ENCODE measurements at places on chromosomes 5 and 9.

DNA sequence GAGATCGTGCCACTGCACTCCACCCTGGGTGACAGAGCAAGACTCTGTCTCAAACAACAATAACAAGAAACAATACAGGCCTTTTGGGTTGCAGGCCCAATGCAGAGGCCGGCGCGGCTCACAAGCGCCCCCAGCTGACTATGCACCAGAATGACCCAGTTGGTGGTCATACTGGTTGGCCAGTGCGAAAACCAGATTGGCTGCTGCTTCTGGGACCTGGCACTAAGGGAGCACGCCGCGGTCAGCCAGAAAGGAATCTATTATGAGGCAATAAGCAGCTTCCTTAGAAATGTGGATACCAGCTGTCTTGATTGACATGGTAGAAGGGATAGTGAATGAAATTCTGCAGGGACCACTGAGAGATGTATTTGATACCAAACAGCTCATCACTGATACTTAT is 35.0 kb downstream of the RANBP17 start:
- no peak for DNase-seq

- DNase-seq, result no peak
These were observed 73.1 kb downstream of the STK10 start for GRCh38 chr5:172114875-172115422.

- DNase-seq, result no peak
These were observed 40.2 kb downstream of the CACNA1B start for GRCh38 chr9:137917795-137918194.

GRCh38 chr9:81191222-81191621 is 498.1 kb downstream of the TLE1 start:
- DNase-seq, result no peak

DNA sequence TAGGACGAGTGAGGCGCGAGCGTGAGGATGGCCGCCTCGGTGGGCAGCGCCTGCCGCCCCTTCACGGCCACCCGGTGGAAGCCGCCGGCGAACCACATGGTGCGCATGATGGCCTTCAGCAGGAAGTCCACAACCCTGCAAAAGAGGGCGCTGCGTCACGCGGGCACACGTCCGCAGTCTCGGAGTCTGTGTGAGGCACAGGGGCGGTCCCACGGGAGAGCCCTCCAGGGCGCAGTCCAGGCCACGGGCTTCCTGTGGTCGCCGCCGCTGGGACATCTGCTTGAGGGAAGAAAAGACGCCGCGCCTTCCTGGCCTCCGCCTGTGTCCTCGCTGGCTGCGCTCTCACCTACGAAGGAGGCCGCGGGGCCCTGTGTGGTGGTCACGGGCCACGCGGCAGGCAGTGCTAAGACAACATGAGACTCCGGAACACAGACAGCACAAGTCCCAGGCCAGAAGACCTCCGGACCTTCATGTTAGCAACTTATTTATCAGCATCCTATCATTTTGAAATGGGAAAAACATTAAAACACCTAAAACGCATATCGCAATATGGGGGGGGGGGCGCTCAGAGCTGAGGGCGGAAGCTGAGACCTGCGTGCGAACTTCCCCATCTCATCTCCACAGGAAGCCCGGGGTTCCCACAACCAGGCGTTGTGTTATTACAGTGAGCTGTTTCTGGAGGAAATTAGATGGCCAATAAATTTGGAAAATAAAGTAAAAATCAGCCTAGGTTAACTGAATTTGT is 28.8 kb downstream of the LPCAT1 start:
- DNase-seq, result no peak

DNA sequence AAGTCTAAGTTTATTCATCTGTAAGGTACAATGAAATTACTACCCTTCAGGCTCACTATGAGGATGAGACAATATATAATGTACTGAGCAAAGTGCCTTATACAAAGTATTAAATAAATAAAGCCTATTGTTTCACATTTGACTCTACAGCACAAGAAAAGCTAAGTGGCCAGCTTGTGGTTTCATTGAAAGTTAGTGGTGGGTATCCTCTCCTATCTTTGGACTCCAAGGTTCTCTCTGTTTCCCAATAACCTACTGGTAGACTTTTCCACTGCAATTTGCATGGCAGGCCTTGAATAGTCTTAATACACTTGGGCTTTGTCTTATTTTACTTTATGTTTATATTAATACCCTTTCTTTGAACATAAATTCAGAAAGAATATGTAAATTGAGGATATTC is 262.7 kb downstream of the DEPDC1B start:
- DNase-seq, result no peak

DNA sequence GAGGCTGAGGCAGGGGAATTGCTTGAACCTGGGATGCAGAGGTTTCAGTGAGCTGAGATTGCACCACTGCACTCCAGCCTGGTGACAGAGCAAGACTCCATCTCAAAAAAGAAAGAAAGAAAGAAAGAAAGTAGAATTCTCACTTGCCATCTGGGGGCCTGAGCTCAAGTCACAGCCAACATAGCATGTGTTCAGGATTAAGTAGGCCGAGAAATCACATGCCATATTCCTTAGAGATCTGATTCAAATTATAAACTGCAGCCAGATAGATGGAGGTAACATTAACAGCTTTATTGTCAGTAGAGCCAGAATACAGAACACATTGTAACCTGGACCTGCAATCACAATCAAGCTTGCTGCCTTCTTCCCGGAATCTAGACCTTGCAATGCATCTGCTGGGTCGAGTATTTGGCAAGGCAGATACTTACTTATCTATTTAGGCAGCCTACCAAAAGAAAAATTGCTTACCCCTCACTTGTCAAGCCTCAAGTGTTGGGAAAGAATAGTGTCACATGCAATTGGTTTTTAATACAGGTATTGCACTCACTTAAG is 173.7 kb downstream of the CPLANE1 start:
- no peak for DNase-seq
